Activated CD8-positive, alpha-beta memory T cell treated with anti-CD3 and anti-CD28 coated beads, Interleukin-2, amount 10 ng/mL, durations not matched to agents 7 days and 5 days (primary cell): ENCODE measurements at places on chromosomes 7 and 10.

GRCh38 chr7:114663502-114663901, 248.9 kb downstream of the FOXP2 start:
- no peaks in the 10 kb centered on the region for H3K27me3 ChIP-seq
- no peak for DNase-seq
- H3K4me1 ChIP-seq: no peaks in the 10 kb centered on the region
- no peak overlapping the region for H3K27ac ChIP-seq
- H3K4me3 ChIP-seq: no peak overlapping the region

GRCh38 chr7:2478800-2479199, 2.6 kb upstream of the GRIFIN start:
- H3K27ac ChIP-seq: no peak overlapping the region
- DNase-seq: no peak
- no peak overlapping the region for H3K4me3 ChIP-seq

DNA sequence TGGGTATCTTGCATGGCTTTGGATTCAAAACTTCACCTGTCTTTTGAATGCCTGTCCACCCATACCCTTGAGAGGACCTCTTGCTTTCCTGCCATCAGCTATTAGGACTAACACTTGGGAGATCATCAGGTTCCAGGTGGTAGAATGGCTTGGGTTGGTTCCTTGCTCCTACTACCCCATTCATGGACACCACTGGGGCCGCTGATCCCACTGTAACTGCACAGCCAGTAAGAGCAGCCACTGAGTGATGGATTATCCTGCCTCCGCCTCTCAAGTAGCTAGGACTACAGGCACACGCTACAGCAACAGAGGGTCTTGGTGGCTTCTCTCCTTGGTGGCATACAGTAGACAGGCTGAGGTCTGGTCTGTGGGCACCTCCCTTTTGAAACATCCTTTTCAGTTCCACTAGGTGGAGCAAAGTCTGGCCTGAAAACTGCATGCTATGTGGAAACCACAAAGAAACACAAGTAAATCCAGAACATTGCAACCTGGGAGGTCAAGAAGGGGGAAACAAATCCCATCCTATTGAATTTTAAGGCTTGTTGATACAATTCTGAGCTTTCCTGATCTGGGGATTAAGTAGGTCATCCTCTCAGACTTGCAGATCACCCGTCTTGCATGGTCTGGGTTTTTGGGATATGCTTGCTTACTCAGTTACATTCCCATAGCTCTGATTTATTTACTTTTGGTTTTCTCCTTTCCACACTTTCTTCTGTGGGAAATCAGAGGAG, 9.4 kb downstream of the WBP1L start:
- H3K4me3 ChIP-seq: no peak overlapping the region
- H3K27me3 ChIP-seq: no peaks in the 10 kb centered on the region
- peaks cover 9% of the 10 kb centered on the region for H3K36me3 ChIP-seq
- DNase-seq: no peak
- H3K27ac ChIP-seq: no peak overlapping the region
- peaks cover 27% of the 10 kb centered on the region for H3K4me1 ChIP-seq

GRCh38 chr10:105793071-105793470, 1152.0 kb downstream of the SORCS3 start:
- no peaks in the 10 kb centered on the region for H3K27me3 ChIP-seq
- no peak overlapping the region for H3K27ac ChIP-seq
- no peaks in the 10 kb centered on the region for H3K4me1 ChIP-seq
- DNase-seq: no peak
- no peaks in the 10 kb centered on the region for H3K36me3 ChIP-seq
- no peak overlapping the region for H3K4me3 ChIP-seq

DNA sequence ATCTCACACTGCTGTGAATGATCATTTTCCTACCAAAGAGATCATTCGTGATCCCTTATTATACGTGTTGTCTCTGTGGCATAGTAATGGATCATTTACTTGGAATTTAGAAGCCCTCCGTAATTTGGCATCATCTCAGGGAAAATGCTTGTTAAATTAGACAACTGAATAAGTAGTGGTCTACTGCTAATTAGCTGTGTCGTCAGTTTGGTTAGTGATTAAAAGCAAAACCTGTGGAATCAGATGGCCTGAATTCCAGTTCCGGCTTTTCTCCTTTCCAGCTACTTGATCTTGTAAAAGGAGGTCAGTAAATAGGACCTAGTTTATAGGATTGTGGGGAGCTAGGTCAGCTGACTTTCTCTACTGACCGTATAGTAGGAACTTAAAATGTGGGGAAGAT, 65.6 kb downstream of the RBM33 start:
- no peaks in the 10 kb centered on the region for H3K27me3 ChIP-seq

GRCh38 chr7:128082431-128082830, 51.2 kb upstream of the LRRC4 start:
- H3K4me1 ChIP-seq: no peaks in the 10 kb centered on the region
- no peak overlapping the region for H3K27ac ChIP-seq
- DNase-seq: no peak
- H3K36me3 ChIP-seq: peaks cover 6% of the 10 kb centered on the region
- no peaks in the 10 kb centered on the region for H3K27me3 ChIP-seq
- H3K4me3 ChIP-seq: no peak overlapping the region

DNA sequence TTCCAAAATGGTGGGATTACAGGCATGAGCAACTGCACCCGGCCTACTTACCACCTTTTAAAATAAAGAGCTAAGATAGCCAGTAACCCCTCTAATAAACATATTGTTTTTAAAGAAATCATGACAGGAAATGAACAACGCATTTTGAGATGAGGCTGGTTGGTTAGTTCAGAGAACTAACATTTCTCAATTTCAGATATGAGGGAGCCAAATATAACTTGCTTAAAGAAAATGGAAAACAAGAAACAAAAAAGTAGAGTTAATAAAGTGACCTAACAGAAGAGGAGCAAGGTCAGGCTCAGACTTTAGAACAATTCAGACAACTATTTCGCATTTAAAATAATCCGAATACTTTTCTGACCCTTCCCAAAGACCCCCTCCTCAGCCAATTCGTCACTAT, 254.9 kb upstream of the PHF14 start:
- no peaks in the 10 kb centered on the region for H3K36me3 ChIP-seq
- no peaks in the 10 kb centered on the region for H3K4me1 ChIP-seq
- no peak overlapping the region for H3K4me3 ChIP-seq
- H3K27me3 ChIP-seq: no peaks in the 10 kb centered on the region
- H3K27ac ChIP-seq: no peak overlapping the region

GRCh38 chr7:17486835-17487234, 188.4 kb downstream of the AHR start:
- H3K36me3 ChIP-seq: no peaks in the 10 kb centered on the region
- H3K27ac ChIP-seq: no peak overlapping the region
- no peaks in the 10 kb centered on the region for H3K27me3 ChIP-seq
- no peak overlapping the region for H3K4me3 ChIP-seq
- no peaks in the 10 kb centered on the region for H3K4me1 ChIP-seq

GRCh38 chr7:90312745-90313144, 8.4 kb downstream of the FAM237B start:
- no peaks in the 10 kb centered on the region for H3K4me1 ChIP-seq
- H3K36me3 ChIP-seq: no peaks in the 10 kb centered on the region
- H3K27me3 ChIP-seq: peaks cover 21% of the 10 kb centered on the region
- no peak for DNase-seq
- H3K27ac ChIP-seq: no peak overlapping the region

GRCh38 chr7:28815928-28816373, 142.2 kb downstream of the TRIL start:
- DNase-seq: no peak
- no peaks in the 10 kb centered on the region for H3K36me3 ChIP-seq
- H3K4me3 ChIP-seq: no peak overlapping the region
- no peaks in the 10 kb centered on the region for H3K4me1 ChIP-seq

- no peak for DNase-seq
- H3K36me3 ChIP-seq: peaks cover 48% of the 10 kb centered on the region
- no peak overlapping the region for H3K4me3 ChIP-seq
- H3K27ac ChIP-seq: no peak overlapping the region
- H3K27me3 ChIP-seq: no peaks in the 10 kb centered on the region
- no peaks in the 10 kb centered on the region for H3K4me1 ChIP-seq
Measured at GRCh38 chr10:78010278-78010677, 19.0 kb downstream of the POLR3A start.

DNA sequence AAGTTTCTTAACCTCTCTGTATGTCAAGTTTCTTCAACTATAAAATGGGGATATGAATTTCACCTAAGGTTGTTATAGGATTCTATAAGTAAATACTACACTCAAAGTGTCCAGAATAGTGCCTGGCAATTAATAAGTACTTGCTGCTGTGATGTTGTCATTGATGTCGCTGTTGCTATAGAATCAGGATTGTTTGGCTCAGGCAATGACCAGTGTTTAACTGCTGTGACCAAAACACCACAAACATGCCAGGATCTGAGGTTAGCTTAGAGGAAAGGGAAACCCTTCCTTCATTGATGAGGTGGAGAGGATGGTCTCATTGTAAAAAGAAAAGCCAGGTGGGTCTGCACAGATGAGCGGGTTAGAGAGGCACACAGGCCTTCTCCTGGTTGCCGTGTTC, 223.1 kb upstream of the INHBA start:
- peaks cover 21% of the 10 kb centered on the region for H3K27me3 ChIP-seq
- no peak overlapping the region for H3K27ac ChIP-seq
- no peaks in the 10 kb centered on the region for H3K36me3 ChIP-seq
- H3K4me1 ChIP-seq: no peaks in the 10 kb centered on the region

DNA sequence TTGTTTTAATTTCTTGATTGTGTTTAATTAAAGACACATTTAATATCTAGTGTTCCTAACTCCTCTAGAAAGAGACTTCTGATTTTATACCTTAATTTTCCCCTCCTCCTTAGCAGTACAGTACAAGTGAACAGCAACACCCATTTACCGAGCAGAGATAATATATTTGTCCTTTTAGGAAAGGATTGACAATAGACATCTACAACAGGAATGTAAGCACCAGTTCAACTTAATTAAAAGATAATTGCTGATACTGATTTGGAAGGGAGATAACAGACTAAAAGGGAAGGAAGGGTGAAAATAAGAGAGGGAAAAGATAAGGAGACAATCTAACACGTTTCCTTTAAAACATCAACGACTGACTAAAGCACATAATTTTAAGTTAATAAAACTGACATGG, 119.3 kb downstream of the SRPK2 start:
- no peak for DNase-seq
- no peaks in the 10 kb centered on the region for H3K36me3 ChIP-seq
- peak overlapping the region; percentile 83 for H3K27ac ChIP-seq
- H3K4me1 ChIP-seq: peaks cover 27% of the 10 kb centered on the region
- no peaks in the 10 kb centered on the region for H3K27me3 ChIP-seq

- H3K4me1 ChIP-seq: peaks cover 2% of the 10 kb centered on the region
- DNase-seq: no peak
- no peaks in the 10 kb centered on the region for H3K36me3 ChIP-seq
Measured at GRCh38 chr10:44316187-44316921, 68.5 kb downstream of the CXCL12 start.

GRCh38 chr7:50768485-50769474, 13.9 kb downstream of the GRB10 start:
- no peak overlapping the region for H3K27ac ChIP-seq
- no peaks in the 10 kb centered on the region for H3K4me1 ChIP-seq
- DNase-seq: no peak
- H3K27me3 ChIP-seq: peaks cover 7% of the 10 kb centered on the region
- H3K36me3 ChIP-seq: no peaks in the 10 kb centered on the region
